ENCODE measurements at places on chromosomes 4 and X. TPM values are rescaled to one million over a fixed set of nuclear protein-coding genes. Genes with fewer than 3 reads are reported as not detected.

The GNRHR gene
- total RNA-seq: not detected

GRCh38 chr4:134668237-134668636 is 466.6 kb upstream of the PABPC4L start:
- DNase-seq: no peak

The PARM1 gene
- total RNA-seq: not detected

DNA sequence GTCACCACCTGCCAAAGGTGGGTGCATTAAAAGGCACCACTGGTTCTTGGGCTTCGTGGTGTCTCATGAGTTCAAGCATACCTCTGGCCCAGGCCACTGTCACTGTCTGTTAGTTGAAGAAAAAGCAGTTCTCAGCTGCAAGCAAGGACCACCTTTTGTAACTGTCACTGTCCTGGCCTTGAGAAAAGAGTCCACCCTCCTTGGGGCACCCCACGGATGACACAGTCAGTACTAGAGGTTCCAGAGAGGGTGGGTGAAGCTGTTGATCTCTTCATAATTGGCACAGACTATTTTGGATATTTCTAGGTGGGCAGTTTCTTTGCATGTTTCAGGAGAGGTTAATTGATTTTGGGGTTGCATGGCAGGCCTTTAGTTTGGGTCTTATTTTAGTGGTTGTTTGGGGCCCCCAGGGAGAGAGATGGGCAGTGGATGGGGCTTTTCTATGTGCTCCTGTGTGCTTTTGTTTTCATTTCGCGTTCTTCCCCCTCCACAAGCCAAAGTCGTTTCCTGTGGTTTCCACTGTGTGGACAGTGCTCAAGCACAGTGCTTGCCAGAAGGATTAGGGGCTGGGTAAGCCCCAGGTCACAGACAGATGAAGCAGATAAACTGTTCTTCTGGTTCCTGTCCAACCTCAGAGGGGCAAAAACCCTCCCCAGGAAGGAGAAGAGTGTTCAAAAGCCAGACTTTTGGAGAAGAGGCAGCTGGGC is 156.2 kb upstream of the PPP1R2C start:
- no peak for DNase-seq

The GPR50 gene
- not detected for total RNA-seq

GRCh38 chrX:74835566-74835965 is 89.7 kb downstream of the NEXMIF start:
- no peak for DNase-seq

GRCh38 chr4:128283071-128283470 is 4.5 kb downstream of the PGRMC2 start:
- no peak for DNase-seq

DNA sequence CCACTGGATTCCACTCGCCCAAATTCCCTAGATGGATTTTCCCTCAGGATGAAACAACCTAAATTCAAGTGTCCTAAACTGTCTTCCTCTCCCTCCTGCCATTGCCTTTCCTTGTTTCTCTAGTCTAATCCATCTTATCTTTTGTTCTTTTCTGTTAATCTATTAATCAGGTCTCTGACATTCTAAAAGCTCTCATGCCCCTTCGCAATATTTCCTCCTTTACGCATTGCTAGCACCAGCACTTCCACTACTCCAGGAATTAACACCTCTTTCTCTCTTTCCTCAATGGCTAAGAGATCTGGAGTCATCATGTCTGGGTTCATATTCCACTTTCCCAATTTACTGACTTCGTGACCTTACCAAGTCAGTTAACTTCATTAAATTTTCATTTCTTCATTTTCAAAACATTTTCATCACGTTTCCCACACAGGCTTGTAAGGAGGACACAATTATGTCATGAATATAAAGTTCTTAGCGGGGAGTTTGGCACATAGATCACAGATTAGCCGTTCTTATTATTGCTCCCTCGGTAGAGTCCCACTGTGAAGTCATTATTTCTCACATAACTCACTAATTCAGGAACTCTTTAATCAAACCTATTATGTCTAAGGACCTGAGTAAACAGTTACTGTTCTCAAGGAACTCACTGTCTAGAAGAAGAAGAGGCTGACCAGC is 45.3 kb downstream of the FAT4 start:
- no peak for DNase-seq

DNA sequence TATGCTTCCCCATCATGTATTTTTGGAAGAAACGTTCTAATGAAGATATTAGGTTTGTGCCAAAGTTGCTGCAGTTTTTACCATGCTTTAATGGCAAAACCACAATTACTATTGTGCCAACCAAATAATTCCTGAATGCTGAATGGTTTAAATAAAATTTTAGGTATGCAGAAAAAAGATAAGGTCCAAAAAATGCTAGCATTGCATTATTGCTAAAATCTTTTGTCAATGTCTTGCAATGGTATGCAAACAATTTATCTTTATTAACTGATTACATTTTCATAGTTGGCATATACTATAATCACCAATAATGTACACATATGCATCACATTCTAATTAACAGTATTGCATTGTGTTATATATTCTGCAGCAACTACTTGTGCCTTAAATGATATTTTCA is 1657.4 kb upstream of the IGFBP7 start:
- no peak for DNase-seq

- no peak for DNase-seq
These were observed 369.8 kb downstream of the DTHD1 start for GRCh38 chr4:36651253-36651652.

- no peak for DNase-seq
These were observed 49.5 kb upstream of the ADRA2C start for GRCh38 chr4:3716631-3717235.

DNA sequence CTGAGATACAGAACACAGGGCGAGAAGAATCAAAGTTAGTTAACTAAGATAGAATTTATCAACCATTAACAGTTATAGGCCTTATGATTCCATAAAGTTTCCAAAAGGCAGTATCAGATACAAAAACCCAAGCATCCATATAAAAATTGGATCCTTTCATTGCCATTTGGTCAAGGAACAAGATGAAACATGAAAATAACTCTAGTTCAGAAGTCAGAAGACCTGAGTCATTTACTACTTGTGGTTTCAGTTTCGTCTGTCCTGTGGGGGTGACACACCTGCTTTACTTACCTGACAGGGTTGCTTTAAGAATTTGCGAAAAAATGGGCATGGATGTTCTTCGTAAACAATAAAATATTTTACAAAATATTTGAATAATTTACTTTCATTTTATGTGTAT is 130.8 kb downstream of the ANAPC10 start:
- no peak for DNase-seq

DNA sequence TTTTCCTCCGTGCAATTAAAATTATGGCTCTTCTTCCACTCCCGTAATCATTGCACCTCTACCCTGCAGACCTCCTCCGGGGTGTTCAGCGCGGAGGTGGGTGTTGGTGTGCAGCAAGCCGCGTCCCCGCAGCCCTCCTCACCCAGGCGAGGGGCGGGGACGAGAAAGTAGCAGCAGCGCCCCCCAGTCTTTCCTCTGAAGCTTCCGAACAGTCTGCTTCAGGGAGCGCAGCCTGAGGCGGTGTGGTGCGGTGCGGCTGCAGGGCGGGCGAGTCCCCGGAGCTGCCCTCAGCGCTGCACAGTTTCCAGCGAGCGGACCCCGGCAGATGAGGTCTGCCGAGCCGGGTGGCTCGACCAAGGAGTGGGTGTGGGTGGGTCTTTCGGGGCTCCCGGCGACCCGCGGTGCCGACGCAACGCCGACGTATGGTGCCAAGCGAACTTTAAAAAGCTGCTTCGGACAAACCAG is at the start of gene FRAS1:
Gene FRAS1, plus strand, starts transcription at position 189 of the 465 bp plus-strand sequence. CDS start 687 bp downstream, outside the sequence.
- no peak for DNase-seq

DNA sequence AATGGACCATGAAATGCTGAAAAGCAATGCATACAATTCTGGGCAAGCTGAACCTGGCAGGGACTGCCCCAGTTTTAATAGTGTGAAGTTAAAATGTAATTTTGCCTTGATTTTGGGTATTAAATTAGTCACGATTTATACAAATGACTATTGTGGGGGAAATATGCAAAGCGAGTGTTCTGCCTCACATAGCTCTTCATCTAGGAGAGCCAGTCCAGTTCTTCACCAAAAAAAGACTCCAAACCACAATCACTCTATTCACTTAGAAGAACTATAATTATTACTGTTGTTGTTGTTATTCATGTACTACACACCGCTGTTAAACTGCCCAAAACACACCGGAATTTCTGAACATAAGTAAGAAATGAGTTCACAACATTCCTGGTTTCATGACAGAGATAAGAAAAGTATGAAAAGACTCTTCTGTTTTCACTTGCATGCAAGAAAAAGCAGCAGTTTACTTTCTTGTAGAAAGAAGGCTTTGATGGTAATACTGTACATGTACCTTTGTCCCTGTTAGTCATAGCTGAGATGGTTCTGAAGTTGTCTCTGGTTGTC is 101.9 kb downstream of the QRFPR start:
- DNase-seq: no peak

DNA sequence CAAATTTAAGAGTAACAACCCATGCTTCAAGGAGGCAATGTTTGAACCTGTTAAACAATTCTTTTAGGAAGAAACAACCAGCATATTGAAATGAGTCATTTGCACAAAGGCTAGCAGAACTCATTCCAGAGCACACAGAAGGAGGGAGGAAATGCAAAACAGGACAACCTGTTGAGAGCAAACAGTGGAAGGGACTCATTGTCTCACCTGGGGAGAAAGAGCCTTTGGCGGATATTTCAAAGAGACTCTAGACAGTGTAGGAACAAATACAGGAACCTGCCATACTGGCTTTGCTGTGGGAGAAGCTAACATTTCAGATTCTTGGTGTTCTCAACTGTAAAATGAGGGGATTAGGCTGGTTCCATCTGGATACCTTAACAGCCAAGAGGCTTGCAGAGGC is 14.8 kb upstream of the RASGEF1B start:
- no peak for DNase-seq

- peak; percentile 49 for DNase-seq
These were observed 139.2 kb downstream of the NWD2 start for GRCh38 chr4:37383579-37384229.

DNA sequence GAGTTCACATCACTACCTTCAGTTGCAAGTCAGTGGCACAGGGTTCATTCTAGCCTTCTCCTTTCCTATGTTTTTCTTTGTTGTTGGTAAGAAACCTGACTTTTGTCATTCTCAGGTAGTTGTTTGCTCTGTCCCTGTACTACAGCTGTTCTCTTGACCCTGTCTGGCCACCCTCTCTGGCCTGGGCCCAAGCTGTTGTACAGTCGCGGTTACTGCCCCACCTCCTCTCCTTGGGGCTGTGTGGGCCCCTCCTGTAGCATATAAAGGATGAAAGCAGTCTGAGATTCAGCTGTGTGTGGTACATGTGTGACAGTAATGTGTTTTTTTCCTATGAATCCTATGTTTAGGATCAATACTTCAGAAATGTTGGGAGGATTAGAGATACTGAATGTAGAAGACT is 12.5 kb downstream of the MOB1B start:
- DNase-seq: no peak

All from activated naive CD4-positive, alpha-beta T cell treated with anti-CD3 and anti-CD28 coated beads, Interleukin-2, amount 50 U/mL, for 72 hours (primary cell).